ENCODE measurements at places on chromosomes 13 and 19. TPM values are rescaled to one million over a fixed set of nuclear protein-coding genes. Genes with fewer than 3 reads are reported as not detected.
A peak's percentile ranks its signal among the peaks of the same experiment; 100 is the strongest.

DNA sequence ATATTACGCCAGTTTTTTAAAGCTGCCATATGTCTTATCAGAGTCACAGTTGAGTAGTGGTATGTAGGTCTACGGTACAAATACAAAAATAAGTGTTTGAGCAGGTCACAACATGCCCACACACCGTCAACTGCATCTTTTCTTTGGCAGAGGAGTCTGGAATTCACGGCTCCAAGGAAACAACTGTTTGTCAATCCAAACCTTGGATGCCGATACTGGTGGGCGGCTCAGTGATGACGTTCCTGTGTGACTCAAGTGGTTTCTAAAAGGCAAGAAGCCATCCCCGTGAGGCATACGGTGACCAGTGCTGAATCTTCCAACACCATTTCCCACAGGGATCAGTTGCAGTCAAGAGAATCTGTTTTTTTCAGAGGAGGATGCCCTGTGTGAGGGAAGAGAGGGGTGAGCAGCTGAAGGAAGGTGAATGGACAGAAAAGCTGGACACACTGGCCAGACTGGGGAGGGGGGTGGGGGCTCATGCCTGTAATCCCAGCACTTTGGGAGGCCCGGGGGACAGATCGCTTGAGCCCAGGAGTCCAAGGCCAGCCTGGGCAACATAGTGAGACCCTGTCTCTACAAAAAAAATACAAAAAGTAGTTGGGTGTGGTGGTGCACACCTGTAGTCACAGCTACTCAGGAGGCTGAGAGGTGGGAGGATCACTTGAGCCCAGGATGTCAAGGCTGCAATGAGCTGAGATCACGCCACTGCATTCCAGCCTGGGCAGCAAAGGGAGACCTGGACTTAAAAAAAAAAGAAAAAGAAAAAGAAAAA, 22.8 kb upstream of the CEBPG start:
- DNase-seq = no peak

GRCh38 chr13:19059016-19059780, 122.4 kb downstream of the TUBA3C start:
- DNase-seq = no peak

DNA sequence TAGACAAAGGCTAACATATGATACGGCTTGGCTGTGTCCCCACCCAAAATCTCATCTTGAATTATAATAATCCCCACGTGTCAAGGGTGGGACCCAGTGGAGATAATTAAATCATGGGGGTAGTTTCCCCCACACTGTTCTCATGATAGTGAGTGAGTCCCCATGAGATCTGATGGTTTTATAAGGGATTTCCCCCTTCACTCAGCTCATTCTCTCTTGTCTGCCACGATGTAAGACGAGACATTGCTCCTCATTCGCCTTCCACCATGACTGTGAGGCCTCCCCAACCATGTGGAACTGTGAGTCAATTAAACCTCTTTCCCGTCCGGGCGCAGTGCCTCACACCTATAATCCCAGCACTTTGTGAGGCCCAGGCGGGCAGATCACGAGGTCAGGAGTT, 143.5 kb downstream of the RXFP2 start:
- no peak for DNase-seq

Gene SLC46A3
- 11.8 TPM for total RNA-seq

Gene ITGBL1
- not detected for total RNA-seq

- DNase-seq = no peak
Observed at GRCh38 chr13:23739596-23739995, 149.6 kb downstream of the MIPEP start.

Gene CGB5
- total RNA-seq = not detected

DNA sequence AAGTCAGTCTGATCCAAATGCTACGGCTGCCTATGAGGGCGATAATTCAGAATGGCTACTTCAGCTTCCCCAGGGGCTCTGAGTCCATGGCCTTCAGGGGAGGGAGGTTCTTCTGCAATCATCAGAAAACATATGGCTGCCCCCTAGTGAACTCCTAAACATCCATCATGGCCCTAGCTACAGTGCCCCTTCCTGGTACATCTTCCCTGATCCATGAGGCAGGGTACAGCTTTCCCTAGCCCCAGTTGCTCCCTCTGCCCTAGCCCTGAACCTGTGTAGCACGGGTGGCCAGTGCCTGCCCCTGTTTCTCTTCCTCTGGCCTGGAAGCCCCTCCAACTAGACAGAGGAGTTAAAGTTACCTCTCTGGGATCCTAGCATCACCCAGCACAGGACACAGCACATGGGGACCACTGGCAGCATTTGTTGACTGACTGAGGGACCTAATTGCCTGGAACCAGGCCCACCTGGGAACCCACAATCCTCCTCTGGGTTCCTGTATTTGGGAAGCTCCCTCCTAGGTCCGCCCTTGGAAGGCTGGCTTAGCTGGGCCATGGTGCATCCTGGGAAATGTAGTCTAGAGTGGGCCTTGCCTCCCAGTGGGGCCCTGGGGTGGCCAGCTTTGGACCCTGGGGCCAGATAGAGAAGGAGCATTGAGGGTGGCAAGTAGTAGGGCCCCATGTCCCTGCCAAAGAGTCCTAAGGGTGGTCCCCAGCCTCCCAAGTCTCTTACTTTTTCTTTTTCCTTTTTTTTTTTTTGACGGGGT, 17.7 kb upstream of the SEMA6B start:
- DNase-seq = no peak

- DNase-seq = no peak
Observed at GRCh38 chr13:24742977-24743376, 21.0 kb upstream of the RNF17 start.

- no peak for DNase-seq
Observed at GRCh38 chr13:50357586-50358118, 342.4 kb downstream of the KCNRG start.

Gene MTUS2
- total RNA-seq = not detected

DNA sequence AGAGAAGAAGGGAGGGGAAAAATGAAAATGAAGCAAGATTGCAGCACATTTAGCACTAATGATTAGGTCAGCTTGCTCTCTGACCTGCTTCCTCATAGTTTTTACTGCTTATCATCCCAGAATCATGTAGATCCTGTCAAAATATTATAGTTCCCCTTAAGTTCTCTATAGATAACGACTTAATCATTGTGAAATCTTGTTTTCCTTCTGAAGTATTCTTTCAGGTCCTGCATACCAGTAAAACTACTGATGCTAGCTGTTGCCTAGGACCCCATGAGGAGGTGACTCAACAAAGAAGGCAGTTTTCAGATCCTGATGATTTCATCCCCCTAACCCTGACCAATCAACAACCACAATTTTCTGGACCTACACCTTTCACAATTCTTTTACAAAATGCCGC, 1131.7 kb downstream of the SLITRK5 start:
- DNase-seq = no peak

Gene ZSCAN5A
- 11.3 TPM for total RNA-seq

Gene ZNF540
- 1.1 TPM for total RNA-seq

Gene ZNF726
- 9.7 TPM for total RNA-seq

DNA sequence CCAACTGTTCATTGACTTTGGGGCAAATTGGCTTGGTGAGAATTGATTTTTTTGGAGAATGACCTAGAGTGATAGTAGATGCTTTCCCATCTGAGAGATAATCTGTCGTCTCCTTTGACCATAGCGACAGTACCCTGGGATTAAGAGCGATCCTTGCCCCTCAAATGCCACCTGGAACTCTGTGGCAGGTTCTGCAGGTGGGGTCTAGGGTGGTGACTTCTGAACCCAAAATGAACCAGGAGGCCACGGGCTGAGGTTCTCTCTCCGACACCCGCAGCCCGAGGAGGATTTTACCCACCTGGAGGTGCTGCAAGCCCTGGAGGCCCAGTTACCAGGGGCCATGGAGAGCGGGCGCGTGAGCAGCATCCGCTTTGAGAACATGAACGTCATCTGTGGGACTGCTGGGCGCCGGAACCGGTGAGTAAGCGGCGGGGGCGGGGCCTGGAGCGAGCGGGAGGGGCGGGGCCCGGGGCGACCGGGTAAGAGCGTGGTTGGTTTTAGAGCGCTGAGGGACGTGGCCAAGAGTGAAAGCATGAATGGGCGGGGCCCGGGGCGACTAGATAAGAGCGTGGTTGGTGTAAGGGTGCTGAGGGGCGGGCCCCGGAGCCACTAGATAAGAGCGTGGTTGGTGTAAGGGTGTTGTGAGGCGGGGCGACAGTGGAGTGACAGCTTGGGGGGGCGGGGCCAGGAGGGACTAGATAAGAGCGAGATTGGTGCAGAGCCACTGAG, 8.6 kb downstream of the C19orf81 start:
- no peak for DNase-seq

DNA sequence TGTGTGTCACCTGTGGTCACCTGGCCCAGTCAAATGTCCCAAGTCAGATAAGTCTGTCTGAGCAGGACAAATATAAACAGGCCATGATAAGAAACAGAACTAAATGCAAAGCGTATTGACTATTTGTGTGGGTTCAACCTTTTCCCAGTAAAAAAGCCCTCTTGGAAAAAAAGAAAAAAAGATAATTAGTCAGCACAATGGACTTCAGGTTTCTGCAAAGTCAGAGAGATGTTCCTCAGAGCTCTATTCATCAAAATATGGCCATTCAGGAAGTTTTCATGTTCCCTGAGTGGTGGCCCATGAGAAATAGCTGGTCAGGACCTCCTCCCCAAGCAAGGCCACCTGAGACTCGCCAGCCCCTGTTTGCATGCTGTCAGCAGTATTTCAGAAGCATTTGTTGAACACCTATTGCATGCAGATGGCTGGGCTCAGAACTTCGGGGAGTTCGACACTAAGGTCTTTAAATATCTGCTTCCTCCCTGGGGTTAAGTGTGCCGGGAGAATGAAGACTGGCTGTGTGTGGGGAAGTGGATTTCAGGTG, 2.7 kb downstream of the FFAR3 start:
- DNase-seq = no peak

GRCh38 chr13:107808389-107808788, 406.9 kb downstream of the LIG4 start:
- DNase-seq = no peak

GRCh38 chr19:3368441-3368795, 2.0 kb downstream of the NFIC start:
- no peak for DNase-seq

GRCh38 chr19:51571599-51571998, 516 bp downstream of the ZNF175 start:
- no peak for DNase-seq

GRCh38 chr13:37878921-37879320, 9.3 kb upstream of the TRPC4 start:
- no peak for DNase-seq

DNA sequence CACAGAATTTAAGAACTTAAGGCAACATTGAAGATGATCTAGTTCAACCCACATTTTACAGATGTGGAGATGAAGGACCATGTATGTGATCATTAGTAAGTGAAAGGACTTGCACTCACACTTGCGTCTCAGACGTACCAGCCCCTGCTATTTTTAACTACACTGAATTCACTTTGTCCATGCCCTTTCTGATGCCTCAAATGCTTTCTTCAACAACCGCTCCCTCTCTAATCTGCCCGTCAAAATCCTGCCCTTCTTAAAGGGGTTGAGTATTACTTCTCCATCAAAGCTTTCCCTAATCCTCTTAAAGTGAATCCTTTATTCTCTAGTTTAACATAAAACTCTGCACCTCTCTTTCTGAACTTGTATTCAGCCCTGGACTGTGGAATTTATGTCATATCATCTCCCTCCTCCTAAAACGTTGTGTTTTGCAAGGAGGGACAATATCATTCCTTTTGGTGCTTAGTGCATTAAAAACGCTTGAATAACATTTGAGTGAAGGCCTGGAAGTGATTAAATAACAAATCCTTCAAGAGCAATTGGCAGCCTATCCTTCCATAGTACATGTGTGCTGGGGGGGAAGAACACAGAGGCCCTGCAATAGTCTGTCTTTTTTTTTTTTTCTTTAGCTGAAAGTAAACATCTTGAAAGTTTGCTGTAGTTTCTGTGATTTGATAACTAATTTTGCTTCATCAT, 493.3 kb downstream of the LMO7 start:
- DNase-seq = no peak

GRCh38 chr13:59119475-59119874, 1044.3 kb downstream of the DIAPH3 start:
- no peak for DNase-seq

DNA sequence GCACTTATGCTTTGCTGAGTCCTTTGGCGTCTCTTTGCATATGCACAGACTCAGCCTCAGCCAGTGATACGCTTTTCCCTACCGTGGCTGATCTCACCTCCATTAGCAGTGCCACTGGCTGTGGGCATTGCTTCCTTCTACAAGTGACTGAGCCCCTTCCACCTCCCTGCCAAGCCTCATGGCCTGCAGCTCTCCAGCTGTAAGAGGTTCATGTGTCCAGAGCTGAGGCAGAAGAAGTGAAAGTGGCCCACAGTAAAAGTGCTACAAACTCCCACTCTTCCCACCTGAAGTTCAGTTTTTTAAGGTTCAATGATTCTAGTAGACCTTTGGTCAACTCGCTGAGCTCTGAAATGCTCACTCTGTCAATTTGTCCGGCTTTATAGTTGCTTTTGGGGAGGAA, 44.7 kb downstream of the SMARCA4 start:
- DNase-seq = no peak

Gene PTGIR
- total RNA-seq = 4.3 TPM

Gene TMEM238
- 2.7 TPM for total RNA-seq

DNA sequence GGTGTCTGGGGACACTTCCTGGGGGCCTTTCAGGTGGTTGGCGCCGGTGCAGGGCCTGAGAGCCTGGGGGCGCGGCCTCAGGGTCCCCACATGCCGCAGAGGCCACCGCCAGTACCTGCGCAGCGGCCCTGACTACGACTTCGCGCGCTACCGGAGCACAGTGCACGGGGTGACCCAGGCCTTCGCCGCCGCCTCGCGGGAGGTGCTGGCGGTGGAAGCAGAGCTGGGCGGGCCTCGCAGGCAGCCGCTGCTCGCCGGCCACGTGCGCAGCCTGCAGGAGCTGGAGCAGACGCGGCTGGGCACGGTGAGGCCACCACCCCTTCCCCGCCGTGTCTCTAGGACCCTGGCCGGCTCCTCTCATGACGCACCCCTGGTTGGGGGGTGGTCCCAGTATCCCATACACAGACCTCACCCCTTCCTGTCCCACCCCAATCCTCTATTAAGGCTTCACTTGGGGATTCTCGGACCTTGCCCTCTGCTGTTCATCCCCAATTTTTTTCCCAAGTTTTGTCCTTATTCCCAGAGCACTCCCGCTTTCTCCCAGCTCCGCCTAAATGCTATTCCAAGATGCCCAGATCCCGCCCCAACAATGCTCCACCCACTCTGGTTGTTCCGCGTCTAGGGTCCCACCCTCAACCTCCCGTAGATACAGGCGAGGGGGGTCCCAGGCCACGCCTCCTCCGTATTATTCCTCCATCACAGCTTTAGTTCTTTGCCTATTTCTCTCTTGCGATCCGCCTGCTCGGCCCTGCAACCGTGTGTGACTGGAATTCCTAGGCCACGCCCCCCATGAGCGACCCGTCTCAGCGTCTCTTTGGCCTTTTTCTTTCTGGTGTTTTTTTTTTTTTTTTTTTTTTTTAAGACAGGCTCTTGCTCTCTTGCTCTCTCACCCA, 1.0 kb downstream of the REX1BD start:
- DNase-seq = peak; percentile 71

Gene SIGLEC12
- 1.1 TPM for total RNA-seq
